ENCODE measurements at places on chromosomes 13 and 19.

- DNase-seq: no peak
These were observed 711.0 kb downstream of the UQCRFS1 start for GRCh38 chr19:28501976-28502375.

GRCh38 chr19:58466089-58466759, 656 bp upstream of the ZNF324 start:
- no peak for DNase-seq

DNA sequence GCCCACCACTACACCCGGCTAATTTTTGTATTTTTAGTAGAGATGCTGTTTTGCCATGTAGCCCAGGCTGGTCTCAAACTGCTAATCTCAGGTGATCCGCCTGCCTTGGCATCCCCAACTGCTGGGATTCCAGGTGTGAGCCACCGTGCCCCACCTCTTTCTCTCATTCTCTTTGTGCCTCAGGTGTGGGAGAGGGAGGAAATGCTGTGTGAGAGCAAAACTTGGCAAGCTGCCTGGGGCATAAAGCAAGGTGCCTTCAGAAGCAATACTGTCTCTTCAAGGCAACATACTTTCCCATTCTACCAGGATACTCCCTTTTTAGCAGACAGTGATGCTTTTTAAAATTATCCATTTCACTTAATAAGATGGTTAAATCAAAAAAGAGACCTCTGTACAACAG, 53.2 kb upstream of the RFC3 start:
- DNase-seq: no peak

- no peak for DNase-seq
These were observed 1.7 kb downstream of the FPR1 start for GRCh38 chr19:51749979-51750378.

GRCh38 chr19:13963603-13964105, 11.3 kb downstream of the DCAF15 start:
- no peak for DNase-seq

DNA sequence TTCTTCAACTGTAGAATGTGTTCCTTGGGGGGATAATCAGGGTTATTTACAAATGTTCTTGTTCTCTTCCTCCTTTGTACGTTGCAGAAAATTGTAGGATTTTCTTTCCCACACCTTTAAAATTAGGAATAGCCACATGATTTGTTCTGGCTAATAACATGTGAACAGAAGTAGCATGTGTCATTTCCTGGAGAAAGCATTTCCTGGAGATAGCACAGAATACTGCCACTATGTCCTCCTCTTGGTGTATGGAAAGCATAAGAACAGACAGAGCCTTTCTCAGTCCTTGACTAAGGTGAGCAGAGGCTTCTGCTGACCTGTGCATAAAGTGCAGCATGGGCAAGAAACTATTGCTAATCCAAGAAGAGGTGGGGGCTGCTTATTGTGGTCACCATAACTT, 101.8 kb downstream of the FAM216B start:
- no peak for DNase-seq

- DNase-seq: no peak
These were observed 1639.9 kb downstream of the EFNB2 start for GRCh38 chr13:104895521-104895920.

DNA sequence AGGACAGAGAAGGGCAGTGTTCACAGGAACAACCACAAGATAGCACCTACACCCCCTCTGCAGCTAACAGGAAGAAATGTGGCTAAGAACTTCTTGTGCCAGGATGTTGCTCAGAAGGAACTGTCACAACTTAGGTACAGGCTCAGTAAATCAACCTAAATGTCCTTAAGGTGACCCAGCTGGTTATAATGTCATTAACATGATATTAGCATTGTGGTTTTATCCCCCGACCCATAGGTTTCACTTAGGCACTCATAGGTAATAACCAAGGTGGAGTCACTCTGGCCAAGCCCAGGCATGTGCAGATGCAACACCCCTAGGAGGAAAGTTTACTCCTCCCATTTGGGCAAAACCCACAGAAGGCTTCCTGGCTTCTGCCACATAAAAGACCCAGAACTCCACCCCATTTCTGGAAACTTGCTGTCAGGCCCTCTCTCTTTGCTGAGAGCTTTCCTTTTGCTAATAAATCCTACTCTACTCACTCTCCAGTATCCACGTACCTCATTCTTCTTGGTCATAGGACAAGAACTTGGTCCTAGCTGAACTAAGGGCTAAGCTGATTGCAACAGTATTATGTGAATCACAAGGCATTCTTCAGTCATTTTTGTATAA, 951.3 kb downstream of the SLITRK5 start:
- DNase-seq: no peak

DNA sequence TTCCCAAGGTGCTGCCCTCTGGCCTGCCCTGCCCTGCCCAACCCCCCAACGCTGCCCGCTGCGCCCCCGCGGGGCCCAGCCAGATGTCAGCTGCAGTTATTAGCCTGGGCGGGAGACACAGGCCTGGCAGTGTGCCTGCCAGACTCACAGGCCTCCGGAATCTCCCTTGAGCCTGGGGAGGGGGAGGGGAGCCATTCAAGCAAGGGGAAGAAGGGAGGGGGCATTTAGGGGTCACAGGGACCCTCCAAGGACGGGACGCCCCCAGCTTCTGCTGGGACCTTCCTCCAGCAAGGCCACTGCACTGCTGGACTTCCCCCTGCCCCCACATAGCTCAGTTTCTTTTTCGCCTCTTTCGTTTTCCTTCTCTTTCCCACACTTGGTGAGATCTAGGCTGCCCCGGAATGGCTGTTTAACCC, 2.6 kb upstream of the JUNB start:
- DNase-seq: peak; percentile 84

DNA sequence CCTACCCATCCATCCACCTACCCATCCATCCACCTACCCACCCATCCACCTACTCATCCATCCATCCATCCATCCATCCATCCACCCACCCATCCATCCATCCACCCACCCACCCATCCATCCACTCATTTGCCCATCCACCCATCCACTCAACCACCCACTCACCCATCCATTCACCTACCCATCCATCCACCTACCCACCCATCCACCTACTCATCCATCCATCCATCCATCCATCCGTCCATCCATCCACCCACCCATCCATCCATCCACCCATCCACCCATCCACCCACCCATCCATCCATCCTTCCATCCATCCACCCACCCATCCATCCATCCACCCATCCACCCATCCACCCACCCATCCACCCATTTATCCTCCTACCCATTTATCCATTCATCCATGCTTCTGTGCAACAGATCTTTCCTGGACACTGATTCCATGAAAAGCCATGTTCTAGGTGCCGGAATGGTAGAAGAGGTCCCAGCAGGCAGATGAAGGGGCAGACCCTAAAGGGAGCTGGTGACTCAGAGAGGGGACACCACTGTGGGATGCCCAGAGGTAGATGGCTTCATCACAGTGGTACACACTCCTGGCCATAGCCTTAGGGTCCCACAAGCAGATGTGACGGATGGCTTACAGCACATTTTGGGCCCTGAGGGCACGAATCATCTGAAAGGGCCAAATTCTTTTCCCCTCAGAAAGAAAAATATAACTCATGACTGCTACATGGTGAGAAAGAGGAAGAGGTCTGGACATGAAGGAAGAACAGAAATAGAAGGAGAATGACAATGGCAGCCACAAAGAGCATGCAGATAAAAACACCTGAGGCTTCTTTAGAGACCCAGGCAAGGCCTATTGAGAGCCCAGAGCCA, 76.0 kb downstream of the KCTD15 start:
- no peak for DNase-seq

DNA sequence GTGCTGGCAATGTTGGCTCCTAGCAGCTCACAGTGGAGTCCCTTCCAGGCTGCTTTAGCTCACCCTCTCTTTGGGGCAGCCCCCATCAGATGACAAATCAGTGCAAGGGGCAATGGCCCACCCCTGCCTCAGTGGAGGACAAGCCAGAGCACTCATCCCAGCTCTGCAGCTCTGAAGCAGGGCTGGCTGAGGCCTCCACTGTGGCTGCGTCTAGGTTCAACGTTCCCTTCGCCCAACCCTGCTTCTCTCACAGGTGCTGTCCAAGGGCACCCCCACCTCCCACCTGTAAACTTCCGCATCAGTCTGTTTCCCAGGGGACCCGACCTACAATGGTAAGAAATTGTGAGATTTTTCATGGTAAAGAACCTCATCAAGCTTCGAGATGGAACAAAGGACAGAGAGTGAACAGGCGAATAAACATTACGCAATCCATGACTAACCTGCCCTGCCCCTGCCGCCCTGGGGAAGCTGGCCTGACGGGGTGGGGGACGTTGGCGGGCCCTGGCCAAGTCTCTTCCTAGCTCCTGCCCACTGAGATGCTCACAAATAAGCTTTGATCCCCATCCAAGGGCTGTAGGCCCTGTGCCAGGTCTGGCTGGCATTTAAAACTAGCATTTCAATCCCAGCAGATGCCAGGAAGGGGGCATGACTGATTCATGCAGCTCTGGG, 40.5 kb downstream of the DZIP1 start:
- no peak for DNase-seq

DNA sequence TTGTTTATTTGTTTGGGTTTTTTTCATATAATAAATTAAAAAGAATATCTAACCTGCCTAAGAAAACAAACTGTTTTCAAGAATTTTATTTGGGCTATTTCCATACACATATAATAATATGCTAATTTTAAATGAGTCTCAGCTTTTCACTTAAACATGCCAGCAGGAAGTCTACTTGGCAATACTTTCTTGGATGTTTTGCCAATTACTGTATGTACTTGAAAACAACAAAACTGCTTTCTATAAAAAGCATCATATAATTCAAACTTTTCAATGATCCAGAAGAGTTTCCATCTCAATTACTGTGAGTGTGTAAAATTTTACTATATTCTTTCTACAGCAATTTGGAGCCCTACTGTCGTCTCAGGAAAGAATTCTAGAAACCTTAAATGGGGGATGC, 961.2 kb downstream of the PCDH17 start:
- no peak for DNase-seq

DNA sequence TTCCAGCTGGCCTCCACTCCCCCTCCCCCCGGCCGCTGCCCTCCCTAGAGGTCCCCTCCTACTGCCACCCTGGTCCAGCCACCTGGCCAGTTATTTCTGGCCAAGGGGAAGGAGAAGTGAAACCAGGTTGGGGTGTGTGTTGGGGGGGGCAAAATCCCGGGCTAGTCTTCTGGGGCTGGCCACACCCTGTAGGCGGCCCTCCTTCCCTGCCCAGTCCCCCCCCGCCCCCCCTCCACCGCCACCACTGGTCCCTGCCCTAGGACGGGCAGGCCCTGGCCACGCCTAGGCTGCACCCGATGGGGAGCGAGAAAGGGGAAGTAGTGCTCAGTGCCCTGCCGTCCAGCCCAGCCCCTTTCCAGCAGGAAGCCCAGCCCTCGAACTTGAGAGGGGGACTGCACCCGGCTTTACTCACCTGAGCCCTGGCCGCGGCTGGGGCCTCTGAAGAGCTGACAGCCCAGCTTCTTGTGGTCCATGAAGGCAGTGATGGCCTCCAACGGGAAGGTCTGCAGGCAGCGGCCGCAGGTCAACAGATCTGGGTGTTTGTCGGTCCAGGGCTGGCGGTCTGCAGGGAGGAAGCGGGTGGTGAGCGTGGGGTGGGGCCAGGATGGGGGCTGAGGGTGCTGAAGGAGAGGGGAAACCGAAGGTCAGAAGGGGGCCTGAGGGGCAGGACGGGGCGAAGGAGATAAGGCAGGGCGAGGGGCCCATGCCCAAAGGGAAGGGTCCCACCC, 813 bp downstream of the ZNF296 start:
- DNase-seq: peak; percentile 80

DNA sequence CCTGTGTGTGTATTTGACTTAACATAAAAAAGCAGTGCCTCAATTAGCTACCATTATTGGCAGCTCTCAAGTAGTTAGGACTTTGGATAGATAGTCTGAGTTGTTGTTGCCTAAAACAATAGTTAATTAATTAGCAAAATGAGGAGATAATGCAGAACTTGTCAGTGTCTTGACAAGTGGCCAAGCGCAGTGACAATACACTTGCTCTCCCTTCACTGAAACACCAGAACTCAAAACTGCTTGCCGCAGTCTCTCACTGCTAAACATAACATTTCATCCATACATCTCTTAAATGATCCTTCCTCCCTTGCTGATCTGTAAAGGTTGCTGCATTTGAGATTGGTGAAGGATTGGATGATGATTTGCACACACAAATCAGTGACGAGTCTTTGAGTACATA, 61.7 kb downstream of the ARHGAP35 start:
- no peak for DNase-seq

GRCh38 chr19:7691497-7691896, 10.4 kb downstream of the FCER2 start:
- no peak for DNase-seq

DNA sequence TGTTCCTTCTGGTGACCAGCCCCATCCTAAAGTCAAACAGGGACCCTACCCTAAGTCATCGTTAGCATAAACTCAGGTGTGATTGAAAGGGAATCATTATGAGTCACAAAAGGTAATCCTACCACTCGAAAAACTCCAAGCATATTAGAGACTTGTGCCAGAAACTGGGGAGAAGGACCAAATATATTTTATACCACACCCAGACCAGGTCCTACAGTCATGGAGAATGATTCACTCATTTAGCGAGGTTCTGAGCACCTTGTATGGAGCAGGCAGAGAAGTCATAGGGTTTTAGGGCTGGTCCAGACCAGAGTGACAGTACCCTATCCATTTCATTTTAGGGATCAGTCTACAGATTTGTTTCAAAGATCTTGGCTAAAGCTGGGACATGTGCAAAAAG, 149.5 kb downstream of the SLC7A1 start:
- DNase-seq: no peak

DNA sequence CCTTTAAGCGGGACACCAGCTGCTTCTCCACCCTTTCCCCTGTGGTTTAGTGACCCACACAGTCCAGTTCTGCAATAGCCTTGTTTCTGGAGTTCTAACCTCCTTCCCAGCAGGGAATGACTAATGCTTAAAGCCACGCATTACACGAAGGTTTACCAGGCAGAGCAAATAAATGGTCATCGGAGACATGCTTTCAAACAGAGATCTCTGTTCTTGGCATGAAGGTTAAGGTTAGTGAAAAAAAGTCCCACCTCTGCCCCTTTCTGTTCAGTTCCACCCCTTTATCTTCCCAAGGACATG, 25.3 kb upstream of the MEDAG start:
- no peak for DNase-seq

DNA sequence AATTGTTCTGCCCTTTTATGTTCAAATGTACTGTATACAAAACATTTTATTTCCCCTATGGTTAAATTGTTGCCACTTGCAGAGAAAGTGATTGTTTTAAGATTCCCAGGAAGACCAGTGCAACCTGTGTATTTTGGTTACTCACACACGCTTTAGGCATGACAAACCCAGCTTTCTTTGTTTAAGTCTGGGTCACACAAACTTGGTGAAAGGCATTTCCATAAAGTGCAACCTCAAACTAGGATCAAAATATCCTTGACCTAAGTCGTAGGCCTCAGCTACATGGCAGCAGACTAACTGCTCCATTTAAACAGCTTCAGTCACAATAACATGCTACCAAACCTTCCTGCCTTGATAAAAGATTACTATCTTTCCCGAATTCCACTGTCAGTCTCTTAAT, 639.0 kb upstream of the PRR20A start:
- no peak for DNase-seq

- DNase-seq: no peak
These were observed 55.7 kb downstream of the CAB39L start for GRCh38 chr13:49388091-49388635.

DNA sequence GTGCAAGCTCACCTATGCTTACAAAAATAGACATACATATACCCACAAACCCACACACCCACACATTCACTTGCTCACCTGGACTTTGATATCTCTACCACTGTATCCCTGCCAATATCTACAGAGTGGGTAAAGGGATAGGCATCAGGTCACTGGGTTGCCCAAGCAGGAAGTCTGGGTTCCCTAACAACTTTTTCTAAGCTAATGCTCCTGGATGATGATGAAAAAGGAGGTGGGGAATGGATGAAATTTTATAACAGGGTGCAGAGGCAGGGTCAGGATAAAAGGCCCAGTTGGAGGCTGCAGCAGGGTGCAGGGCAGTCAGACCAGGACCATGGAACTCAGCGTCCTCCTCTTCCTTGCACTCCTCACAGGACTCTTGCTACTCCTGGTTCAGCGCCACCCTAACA, at the start of gene CYP2B6:
TSS of gene CYP2B6 (plus strand) at position 311 of the 410 bp plus-strand sequence. CDS start at position 335, 24 bp downstream.
- DNase-seq: no peak

Measured in GM12878 (cell line).